ENCODE measurements at places on chromosomes 6 and 20.

GRCh38 chr6:140538926-140539325 is 1164.5 kb upstream of the CITED2 start:
- no peak for DNase-seq

- no peak for DNase-seq
Measured at GRCh38 chr6:120935908-120936307, 398.4 kb downstream of the TBC1D32 start.

GRCh38 chr6:8017705-8018104 is 46.5 kb downstream of the BLOC1S5 start:
- no peak for DNase-seq

- DNase-seq: no peak
Measured at GRCh38 chr6:87920245-87920644, 127.4 kb upstream of the SPACA1 start.

- no peak for DNase-seq
Measured at GRCh38 chr20:61744691-61745396, 320.8 kb downstream of the TAF4 start.

- DNase-seq: no peak
Measured at GRCh38 chr20:19745584-19745983, 12.5 kb upstream of the RIN2 start.

DNA sequence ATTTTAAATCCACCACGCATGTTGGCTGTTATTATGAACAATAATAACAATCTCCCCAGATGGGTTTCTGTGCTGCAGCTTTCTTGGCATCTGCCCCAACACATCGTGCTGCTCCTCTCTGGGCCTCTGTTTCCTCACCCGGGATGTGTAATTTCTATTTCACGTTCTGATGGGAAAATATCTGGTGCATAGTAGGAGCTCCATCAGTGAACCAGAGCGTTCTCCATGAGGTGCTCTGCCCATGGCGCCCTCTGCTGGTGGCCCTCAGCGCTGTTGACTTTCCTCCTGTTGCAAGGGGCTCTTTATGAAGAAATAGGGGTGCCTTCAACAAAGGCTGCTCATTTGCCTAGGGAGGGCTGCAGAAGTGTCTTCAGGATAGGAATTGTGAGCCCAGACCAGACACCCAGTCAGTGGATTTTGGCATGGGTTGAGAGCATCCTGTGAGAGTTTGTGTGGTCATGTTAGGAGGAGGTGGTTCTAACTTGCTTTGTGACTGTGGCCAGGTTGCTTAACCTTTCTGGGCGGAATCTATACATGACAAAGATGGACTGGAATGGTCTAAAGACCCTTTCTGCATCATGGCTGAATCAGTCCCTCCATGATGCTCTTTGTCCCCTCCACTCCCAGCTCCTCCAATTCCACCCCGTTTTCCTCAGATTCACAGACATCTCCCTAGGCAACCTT is 8.1 kb downstream of the SCRT2 start:
- DNase-seq: no peak

GRCh38 chr6:30834646-30835045 is 49.7 kb upstream of the DDR1 start:
- no peak for DNase-seq

DNA sequence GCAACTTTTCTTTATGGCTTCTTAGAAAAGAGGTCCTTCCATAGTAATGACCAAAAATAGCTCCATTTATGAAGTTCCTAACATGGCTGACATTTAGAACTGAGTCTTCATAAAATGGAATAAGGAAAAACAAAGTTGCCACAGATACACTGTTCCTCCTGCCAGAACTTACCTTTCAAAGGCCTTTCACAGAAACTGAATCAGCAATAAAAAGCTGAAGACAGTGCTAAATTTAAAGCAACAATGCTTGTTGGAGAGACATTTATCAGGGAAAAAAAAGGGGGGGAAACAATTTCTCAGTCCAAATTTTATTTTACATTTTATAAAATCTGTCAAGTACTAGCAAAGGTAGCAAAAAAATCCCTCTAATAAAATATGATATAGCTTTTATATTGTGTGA is 17.3 kb downstream of the DEK start:
- no peak for DNase-seq

GRCh38 chr6:87093651-87094050 is 1.3 kb downstream of the CGA start:
- DNase-seq: no peak

- DNase-seq: peak; percentile 64
Measured at GRCh38 chr6:73452107-73452461, at the start of gene CGAS. Gene CGAS (minus strand): TSS chr6:73452297. CDS start chr6:73452181, 116 bp downstream.

- DNase-seq: no peak
Measured at GRCh38 chr6:134729561-134729960, 220.3 kb downstream of the ALDH8A1 start.

- DNase-seq: no peak
Measured at GRCh38 chr6:42783177-42783875, 1.5 kb downstream of the BICRAL start.

GRCh38 chr6:113137426-113137825 is 719.7 kb upstream of the MARCKS start:
- DNase-seq: no peak

DNA sequence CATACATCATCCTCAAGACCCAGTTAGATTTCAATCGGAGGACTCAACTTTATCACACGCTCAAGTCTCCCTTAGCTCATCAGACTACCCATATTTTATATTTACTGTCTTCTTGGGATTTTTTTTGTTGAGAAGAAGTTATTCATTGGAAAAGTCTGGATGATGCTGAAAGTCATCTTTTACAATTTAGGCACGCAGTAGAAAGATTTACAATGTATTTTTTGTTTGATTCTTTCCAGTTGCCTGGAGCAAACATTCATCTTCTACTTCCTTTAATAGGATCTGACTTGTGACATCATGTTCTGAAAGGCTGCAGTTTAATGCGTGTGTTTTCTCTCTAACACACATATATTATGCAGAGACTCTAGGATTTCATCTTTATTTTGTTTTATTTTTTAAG is 235.7 kb downstream of the DOK5 start:
- DNase-seq: no peak

- no peak for DNase-seq
Measured at GRCh38 chr6:42049116-42049809, 1.1 kb upstream of the TAF8 start.

GRCh38 chr6:139763468-139764210 is 389.2 kb upstream of the CITED2 start:
- DNase-seq: no peak

DNA sequence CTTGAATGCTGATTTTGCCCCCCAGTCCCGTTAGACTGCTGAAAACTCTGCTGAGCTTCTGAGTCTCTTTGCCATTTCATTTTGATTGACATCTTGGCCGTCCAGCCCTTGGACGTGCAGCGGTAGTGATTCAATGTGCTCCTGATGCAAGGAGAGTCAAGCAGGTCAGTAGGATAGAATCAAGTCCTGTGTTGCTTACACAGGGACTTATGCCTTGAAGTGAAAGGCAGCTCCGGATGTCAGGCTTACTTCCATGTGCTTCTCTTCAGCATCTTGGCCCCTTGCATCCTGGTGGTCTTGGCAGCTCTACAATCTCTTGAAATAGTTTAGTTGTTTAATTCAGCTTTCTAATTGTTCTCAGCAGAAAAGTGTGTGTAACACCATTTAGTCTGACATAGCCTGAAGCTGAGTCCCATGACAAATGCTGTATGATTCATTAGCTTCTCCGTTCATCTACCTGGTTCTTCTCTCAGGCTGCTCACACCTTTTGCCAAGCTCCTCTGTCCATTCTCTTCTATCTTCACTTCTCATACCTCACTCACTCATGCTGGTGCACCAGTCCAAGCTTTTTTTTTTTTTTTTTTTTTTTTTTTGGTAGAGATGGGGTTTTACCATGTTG is 76.0 kb downstream of the EZR start:
- no peak for DNase-seq

GRCh38 chr6:40334496-40335270 is 252.5 kb downstream of the LRFN2 start:
- no peak for DNase-seq

GRCh38 chr20:25539742-25540672 is 45.3 kb downstream of the NINL start:
- peak; percentile 52 for DNase-seq

DNA sequence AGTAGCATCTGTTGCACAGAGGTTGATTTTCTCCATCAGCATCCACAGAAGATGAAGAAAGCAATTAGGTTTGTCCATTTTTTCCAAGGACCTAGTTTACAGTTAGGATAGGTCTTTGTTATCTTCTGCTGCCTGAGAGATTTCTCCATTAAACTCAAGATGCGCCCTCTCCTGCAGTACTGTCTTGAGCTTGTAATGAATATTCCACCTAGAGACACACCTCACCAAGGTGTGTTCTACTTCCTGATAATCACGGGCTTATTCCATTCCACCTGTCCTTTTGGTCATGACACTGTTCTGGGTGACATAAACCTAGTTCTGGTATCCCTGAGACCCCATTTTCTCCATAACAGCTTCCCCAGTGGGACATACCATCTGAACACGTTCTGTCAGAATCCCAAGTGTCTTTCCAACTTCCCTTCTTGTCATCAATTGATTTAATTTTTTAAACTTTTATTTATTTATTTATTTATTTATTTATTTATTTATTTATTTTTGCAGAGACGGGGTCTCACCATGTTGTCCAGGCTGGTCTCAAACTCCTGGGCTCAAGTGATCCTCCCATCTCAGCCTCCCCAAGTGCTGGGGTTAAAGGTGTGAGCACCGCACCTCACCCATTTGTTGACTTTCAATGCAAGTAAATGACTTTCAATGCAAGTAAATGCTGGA is 75.6 kb upstream of the HS3ST5 start:
- no peak for DNase-seq

- no peak for DNase-seq
Measured at GRCh38 chr6:12798326-12798725, 81.8 kb downstream of the PHACTR1 start.

GRCh38 chr20:47224300-47224791 is 132.2 kb downstream of the ZMYND8 start:
- no peak for DNase-seq

GRCh38 chr20:19758501-19759331 is 658 bp downstream of the RIN2 start:
- DNase-seq: no peak

DNA sequence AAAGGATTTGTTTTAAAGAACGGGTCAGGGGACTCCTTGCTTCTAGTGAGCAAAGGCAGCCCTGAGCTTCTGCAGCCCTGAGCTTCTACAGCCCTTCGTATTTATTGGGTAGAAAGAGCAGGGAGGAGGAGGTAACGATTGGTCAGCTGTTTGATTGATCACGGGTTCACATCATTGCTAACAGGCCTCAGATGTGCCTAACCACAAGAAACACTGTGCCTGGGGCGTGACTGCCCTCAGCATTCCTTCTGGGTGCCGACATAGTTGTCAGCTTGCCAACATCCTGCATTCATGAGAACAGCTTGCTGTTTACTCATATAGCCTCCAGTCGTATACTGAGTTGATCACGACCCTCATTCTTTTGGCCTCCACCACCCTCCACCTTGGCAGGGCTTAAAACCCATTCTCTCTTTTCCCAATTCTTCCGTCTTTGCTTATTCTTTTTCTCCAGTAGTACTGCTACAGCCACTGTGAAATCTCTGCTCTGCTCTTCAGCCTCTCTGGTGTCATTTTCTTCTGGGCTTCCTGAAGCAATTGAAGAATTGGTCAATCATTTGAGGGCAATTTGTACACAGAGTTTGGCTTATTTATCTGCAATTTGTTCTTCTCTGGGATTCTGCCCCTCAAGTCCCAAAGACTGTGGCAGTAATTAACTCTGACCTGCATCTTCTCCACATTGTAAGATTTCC is 25.4 kb upstream of the NOP56 start:
- no peak for DNase-seq

- DNase-seq: no peak
Measured at GRCh38 chr6:156867121-156867520, 89.9 kb downstream of the ARID1B start.

GRCh38 chr6:125471667-125472066 is 169.9 kb upstream of the HDDC2 start:
- DNase-seq: no peak

- no peak for DNase-seq
Measured at GRCh38 chr6:51213811-51214210, 395.1 kb downstream of the TFAP2B start.

GRCh38 chr6:148441454-148441911 is 98.8 kb downstream of the SASH1 start:
- DNase-seq: no peak

GRCh38 chr6:79180052-79180451 is 54.4 kb downstream of the HMGN3 start:
- no peak for DNase-seq

- DNase-seq: no peak
Measured at GRCh38 chr6:130070326-130070725, 51.9 kb downstream of the L3MBTL3 start.

- no peak for DNase-seq
Measured at GRCh38 chr6:37019065-37019450, 13.6 kb downstream of the FGD2 start.

DNA sequence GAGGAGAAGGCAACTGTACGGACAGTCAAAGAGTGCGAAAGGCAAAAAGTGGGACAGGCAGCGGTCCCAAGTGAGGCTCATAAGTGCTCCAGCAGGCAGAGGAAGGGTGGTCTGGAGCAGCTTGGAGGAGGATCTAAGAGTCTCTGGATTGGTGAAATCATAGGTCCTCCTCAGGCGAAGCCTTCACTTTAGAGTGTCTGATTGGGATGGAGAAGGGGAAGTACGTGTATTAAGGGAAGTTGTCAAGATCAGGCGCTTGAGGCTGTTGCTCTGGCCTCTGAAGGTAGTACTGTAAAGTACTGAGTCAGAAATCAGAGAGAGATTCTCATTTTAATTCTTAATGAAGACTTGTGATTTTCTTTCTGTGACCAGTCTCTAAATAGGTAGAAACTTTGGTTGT is 185.6 kb downstream of the KIF16B start:
- DNase-seq: no peak

DNA sequence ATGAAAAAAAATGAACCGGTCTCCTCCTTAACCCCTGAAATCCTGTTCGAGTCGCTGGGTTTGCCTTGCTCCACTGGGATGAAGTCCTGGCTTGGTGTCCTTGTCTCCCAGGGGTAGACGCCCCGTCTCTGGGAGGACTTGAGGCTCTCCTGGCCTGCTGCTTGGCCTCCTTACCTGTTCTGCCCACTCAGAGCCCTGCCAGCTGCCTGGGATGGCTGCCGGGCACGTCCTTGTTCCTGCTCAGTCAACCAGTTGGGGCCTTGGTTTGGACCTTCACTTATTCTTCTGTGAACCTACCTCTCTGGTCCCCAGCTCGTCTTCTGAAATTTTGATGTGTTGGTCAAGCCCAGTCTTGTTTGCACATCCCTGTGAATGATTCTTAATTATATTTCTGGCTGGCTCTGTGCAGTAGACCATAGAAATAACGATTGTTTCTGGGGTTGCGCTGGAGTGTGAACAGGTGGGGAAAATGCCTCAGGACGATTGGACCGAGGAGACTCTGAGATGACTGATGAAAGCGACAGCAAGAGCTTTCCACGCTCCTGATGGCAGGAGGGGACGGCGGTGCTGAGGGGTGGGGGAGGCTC is 126.5 kb upstream of the ESR1 start:
- DNase-seq: no peak

GRCh38 chr20:13862245-13862644 is 77.4 kb downstream of the NDUFAF5 start:
- DNase-seq: no peak

DNA sequence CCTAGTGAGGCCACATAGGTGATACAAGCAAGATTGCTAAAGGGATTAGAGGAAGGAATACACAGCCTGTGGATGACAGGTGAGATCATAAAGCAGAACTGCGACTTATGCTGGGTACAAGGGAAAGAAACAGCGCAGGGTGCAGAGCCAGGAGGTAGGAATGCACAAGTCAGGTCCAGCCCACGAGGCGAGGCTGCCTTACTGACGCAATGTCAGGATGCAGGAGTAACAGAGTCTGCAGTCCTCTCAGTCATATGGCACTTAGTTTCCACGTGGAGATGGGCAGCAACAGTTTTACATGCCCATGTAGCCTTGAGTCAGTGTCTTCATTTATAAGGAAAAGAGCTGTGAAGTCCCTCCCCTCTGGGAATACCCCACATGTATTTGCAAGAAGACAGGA is 210.9 kb downstream of the SYNE1 start:
- DNase-seq: no peak
